ENCODE measurements at places on chromosomes 3 and 15.

DNA sequence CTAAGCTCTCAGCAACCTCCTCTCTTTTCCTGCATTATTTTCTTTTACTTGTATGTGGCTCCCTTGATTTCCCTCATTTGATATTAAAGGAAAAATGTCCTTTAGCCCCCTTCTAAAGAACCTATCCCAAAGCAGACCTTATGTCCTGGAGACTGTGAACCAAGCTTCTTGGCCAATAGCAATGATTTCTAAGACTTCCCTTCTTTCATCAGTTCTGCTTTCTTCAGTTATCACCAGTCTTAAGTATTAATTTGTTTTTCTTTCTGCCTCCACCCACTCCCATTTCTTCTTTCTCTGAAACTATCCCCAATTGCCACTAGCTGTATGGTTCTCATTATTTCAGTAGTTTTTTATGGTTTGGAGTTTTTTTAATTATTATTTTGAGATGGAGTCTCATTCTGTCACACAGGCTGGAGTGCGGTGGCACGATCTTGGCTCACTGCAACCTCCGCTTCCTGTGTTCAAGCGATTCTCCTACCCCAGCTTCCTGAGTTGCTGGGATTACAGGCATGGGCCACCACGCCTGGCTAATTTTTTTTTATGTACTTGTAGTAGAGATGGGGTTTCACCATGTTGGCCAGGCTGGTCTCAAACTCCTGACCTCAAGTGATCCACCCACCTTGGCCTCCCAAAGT lies 12.1 kb downstream of the TMOD3 start:
- DNase-seq: no peak

- DNase-seq: no peak
Observed at GRCh38 chr3:138781012-138781470, 53.7 kb downstream of the PIK3CB start.

- no peak for DNase-seq
Observed at GRCh38 chr15:64580696-64581407, 120.5 kb downstream of the ZNF609 start.

- DNase-seq: no peak
Observed at GRCh38 chr15:66094331-66094730, 159.2 kb downstream of the MEGF11 start.

DNA sequence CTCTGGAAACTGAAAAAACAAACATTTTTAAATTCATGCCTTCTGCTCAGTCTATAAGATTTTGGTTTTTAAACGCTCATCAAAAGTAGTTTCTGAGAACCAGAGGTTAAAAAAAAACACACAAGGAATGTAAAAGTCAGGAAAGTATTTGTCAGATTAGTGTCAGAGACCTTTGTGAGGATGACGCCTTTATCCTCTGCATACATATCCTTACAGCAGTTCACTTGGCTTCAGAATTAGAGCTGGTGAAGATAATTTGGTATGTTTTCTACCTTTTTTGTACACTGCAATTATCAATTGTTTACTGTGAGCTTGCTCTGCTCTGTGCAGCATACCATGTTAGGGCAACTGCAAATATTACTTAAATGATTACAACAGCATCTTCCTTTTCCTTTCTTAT lies 8.3 kb downstream of the PRTG start:
- DNase-seq: no peak

- DNase-seq: peak; percentile 6
Observed at GRCh38 chr15:70863450-70864218, 9.7 kb upstream of the LARP6 start.

GRCh38 chr3:28149960-28150359 lies 91.5 kb upstream of the CMC1 start:
- DNase-seq: no peak

- DNase-seq: no peak
Observed at GRCh38 chr15:48527517-48527916, 118.0 kb downstream of the FBN1 start.

GRCh38 chr3:69753179-69753775 lies 14.0 kb downstream of the MITF start:
- DNase-seq: no peak

DNA sequence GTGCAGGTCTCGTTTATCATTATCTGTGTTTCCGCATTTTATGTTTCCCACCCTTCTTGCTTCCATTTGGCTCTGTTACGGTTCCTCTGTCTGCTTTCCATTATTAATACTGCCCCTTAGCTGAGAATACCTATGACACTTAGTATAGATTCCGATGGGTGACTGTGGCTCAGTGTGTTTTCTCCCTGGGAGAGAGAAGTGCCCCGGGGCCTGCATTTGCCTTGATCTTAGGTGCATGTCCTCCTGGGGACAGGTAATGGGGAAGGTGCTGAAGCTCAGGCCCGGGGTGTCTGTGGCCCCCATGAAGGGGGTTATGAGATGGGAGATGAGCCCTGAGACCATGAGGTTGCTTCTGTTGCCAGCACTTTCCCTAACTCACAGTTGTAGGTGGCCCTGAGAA lies 43.4 kb upstream of the PCSK6 start:
- no peak for DNase-seq

- no peak for DNase-seq
Observed at GRCh38 chr3:197408177-197408957, 110.0 kb upstream of the DLG1 start.

DNA sequence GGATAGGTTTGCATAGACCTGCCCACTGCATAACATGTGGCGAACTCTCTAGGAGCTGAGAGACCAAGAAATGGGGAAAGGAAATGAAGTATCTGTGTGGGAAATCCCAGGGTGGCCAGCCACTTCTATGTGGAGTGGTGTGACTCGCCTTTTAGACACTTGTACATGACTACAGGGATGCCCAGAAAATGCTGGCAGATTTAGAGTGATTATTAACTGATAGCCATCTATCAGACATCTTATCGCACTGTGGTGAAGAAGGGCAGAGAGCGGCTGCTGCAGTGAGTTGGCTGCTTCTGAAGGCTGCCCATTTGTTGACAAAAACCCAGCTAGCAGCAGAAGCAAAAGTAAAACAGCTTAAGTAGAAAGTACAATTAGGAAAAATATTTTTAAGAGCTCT lies 18.1 kb upstream of the STAC start:
- no peak for DNase-seq

DNA sequence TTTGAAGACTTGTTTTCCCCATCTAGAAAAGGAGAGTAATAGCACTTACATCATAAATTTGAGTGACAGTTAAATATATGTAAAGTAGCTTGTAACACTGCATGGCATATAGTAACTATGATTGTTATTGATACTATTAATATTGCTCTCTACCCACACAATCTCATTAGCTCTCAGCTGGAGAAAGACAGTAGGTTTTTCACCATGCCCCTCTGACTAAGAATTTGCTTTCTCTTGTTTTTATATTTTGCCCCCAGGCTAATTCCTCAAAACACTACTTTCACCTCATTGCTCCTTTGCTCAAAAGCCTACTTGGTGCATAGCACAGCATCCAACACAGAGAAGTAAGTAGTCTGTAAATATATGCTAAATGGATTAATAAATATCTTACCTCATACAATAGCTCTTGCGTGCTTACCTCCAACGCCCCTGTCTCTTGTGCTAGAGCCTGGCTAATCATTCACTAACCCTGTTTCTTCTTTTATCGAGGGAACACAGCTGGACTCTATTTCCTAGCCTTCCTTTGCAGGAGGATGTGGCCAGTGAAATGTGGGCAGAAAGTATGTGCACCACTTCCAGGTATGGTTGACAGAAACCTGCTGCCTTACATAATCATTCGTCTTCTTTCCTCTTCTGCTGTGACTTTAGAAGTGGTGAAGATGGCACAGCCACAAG lies 190.0 kb downstream of the PLCH1 start:
- peak; percentile 75 for DNase-seq

DNA sequence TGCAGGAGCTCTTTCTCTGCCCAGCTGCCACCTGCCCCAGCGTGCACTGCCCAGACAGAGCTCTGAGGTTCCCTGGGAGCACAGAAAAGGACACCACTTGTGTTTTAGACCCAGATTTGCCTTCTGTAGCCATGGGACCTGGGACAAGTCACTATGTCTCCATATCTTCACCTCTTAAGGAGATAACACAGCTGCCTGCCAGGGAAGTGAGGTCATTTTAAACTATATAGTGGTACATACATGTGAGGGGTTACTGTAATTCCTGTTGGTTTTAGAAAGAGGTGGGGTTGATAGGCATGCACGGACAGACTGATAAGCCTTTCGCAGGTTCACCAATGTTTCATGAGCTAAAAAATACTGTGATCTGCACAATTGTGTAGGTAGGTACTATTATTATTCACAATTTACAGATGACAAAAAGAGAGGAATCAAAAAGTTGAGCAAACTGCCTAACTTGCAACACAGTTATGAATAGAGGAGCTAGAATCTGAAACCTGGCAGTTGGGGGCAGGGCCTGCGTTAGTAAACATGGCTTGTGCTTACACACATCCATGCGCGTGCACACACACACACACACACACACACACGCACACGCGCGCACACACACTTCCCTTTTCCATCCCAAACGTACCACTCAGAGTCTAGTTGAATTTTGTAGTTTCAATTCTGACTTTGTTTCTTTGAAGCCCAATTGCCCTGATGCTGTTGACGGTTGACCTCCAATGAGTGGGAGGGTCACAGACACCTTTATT lies 193.6 kb downstream of the FAM43A start:
- DNase-seq: no peak

GRCh38 chr3:3064297-3064696 lies 45.9 kb downstream of the IL5RA start:
- DNase-seq: no peak

DNA sequence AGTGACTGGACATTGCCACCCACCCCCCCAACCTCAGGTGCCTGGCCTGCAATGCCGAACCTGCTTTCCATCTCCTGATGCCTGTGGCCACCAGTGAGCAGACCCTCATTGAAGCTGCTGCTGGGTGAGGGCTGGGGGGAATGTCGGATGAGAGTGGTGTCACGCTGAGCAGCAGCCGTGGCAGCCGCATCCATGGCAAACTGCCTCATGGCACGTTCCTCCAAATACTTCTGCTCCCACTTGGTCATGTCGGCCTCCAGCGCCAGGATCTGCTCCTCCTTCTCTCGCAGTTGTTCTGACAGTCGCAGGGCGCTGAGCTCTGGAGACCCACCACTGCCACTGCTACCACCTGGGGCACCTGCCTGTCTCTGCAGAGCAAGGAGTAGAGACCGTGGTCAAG lies 14.2 kb downstream of the AMOTL2 start:
- no peak for DNase-seq

DNA sequence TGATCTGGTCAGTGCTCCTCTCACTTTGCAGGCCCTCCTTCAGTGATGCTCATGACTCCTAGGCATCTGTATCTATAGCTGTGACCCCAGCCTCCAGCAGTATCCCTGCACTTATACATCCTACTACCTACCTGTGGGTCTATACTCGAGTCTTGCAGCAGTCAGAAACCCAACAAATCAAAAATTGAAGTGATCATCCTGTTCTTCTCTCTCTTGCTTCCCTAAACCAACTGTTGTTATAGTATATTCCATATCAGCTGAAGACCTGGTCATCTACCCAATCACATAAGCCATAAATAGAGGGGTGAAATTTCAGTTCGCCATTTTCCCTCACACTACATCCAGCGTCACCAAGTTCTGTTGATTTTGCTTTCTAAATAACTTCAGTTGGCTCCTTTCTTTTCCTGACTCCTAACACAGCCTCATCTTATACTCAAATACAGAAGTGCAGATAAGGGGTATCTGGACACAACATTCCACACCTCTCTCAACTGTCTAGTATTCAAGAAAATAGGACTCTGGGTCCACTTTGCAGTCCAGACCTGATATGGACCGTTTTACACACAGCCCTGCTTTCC lies 25.9 kb upstream of the SRPRB start:
- no peak for DNase-seq

DNA sequence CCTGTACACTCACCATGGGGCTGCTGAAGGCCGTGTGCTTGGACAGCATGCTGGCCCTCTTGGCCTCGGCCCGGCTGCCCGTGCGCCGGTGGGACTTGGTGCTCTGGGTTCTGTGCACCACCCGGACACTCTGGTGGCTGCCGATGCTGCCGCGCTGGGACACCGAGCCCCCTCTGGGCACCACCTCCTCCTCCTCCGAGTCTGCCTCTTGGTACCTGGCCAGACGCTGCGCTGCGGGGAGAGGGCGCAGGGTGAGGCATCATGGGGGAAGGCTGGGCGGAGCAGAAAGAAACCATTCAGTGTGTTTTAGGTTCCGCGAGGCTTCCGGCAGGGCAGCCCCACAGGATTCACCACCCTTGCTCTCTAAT lies 145.0 kb downstream of the ATP10A start:
- DNase-seq: no peak
